Stimulated activated CD4-positive, alpha-beta T cell treated with anti-CD3 and anti-CD28 coated beads, Interleukin-1b, Interleukin-23, amount 100 ng/mL, for 24 hours (primary cell): ENCODE measurements at places on chromosomes 2 and 18.

DNA sequence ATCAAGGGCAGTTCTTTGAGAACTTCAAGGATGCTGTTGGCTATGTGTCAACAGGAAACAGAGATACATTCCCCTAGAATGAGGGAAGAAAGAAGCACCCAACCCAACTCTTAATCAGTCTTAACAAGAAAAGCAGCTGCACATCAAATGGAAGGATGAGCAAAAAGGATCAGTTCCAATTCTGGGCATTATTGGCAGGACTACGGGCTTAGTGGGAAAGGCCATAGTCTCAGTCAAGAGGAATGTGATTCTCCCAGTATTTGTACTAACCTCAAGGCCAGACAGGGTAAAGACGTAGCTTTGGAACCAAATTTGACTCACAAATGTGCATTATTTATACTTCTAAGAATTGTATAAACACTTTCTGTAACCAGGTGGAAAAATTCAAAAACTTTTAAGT is 18.2 kb downstream of the BMP10 start:
- no peak for DNase-seq

DNA sequence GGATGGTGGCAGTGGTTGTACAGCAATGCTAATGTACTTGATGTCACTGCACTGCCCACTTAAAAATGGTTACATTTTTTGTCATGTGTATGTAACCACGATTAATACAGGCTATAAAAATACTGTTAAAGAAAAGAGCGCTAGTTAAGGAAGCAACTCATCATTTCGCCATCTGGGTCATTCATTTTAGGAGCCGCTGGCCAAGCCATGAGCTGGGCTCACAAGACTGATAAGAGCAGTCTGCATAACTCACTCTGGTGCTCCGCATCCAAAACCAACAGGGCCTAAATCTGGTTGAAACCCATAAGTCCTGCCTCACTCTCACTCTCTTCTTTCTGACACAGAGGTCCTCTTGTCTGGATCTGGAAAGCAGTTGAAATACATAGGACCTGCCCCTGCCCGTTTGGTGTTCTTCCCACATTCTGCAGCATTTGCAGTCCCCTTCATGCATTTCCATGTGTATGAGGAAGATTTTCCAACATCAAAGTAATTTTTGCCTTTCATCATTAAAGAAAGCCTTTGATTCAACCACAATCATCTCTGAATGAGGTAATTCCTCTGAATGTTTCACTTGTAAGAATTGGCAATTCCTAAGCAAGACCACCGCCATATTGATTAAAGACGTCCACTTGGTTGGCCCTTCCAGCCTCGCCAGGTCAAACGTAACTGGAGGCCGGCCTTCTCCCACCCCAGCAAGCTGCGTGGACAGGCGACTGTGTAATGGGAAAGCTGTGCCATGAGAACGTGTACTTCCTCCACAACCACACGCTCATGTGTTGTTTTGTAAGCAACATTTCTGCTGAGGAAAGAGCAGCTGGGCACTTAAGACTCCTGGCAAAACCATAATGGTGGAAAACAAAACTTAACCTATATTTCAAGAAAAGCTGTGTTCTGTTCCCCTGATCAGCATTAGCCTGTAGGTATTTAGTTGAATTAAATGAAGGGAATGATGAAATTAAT is 112.2 kb downstream of the VAPA start:
- DNase-seq, result no peak

GRCh38 chr2:232438951-232439757 is 16.8 kb upstream of the ALPI start:
- no peak for DNase-seq

DNA sequence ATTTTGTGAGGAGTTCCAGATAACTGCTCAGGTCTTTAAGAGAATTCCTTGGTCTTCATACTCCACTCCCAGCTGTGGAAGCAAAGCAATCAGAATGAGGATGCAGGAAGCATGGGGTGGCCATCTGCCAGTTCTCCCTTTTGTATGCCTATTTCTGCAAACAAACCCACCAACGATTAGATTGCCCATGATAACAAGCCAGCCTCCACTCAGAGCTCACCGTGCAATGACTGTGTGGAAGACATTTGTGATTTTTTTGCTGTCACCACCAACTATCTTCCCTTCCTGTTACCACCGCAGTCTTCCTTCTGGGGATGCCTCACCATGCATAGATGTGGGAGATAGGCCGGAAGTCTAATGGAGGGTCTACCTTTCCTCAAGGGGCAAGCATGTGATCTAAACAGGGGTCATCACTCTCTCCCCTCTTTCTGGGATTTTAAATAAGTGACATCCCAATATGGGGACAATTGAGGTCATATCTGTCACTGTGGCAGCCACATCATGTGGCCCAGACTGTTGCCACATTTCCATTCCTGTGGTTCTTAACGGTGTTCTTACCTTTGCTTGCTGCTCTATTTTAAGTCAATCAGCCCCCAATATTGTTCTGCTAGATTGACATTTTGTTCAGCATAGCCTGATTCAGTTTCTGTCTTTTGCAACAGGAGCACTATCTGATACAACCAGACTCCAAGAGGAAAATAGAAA is 4.4 kb downstream of the AFF3 start:
- no peak for DNase-seq

GRCh38 chr2:176130147-176130956 is 847 bp downstream of the HOXD8 start:
- no peak for DNase-seq

- DNase-seq, result no peak
These were observed 422.2 kb downstream of the SETBP1 start for GRCh38 chr18:45102863-45103262.

DNA sequence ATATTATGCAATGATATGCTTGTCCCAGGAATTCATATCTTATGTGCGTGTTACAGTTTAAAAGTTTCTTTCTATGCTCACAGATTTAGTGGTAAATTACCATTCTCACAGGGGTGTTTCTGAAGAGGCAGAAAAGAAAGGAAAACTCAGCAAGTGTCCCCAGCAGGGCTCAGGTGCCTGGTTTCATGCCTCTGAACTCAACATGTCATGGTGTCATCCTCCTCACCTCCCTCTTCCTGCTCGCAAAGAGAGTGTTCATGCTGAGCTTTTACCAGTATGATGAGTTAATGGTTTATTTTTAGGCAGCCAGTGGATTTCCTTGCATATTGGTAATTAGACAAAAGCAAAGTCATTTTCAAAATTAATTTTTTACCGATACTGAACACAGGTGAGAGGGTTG is 492.9 kb upstream of the ZEB2 start:
- no peak for DNase-seq

DNA sequence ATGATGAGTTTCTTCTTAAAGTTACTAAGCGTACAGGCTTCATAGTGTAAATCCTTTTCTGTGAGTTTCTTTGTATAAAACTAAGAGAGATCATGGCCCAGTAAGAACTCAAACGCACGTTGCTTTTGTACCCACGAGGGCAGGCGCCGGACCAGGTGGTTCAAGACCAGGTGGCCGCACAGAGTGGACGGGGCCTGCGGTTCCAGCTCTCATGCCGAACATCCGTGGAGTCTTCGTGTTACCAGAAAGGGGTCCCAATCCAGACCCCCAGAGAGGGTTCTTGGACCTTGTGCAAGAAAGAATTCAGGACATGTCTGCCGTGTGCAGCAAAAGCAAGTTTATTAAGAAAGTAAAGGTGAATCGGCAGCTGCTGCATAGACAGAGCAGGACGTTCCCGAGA is 53.0 kb downstream of the KCNG2 start:
- no peak for DNase-seq

DNA sequence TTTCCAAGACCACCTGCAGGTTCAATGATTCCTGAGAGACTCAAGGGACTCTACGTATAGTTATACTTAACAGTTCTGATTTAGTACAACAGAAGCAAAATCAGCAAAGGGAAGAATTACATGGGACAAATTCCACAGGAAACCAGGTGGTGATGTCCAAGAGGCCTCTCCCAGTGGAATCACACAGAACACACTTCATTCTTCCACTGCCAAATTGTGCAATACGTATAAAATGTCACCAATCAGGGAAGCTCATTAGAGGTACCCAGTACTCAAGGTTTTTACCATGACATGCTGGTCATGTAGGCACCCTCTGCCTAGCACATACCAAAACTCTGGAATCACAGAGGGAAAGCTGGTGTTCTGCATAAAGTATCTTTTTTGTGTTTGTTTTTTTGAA is 22.4 kb downstream of the CAPG start:
- no peak for DNase-seq

DNA sequence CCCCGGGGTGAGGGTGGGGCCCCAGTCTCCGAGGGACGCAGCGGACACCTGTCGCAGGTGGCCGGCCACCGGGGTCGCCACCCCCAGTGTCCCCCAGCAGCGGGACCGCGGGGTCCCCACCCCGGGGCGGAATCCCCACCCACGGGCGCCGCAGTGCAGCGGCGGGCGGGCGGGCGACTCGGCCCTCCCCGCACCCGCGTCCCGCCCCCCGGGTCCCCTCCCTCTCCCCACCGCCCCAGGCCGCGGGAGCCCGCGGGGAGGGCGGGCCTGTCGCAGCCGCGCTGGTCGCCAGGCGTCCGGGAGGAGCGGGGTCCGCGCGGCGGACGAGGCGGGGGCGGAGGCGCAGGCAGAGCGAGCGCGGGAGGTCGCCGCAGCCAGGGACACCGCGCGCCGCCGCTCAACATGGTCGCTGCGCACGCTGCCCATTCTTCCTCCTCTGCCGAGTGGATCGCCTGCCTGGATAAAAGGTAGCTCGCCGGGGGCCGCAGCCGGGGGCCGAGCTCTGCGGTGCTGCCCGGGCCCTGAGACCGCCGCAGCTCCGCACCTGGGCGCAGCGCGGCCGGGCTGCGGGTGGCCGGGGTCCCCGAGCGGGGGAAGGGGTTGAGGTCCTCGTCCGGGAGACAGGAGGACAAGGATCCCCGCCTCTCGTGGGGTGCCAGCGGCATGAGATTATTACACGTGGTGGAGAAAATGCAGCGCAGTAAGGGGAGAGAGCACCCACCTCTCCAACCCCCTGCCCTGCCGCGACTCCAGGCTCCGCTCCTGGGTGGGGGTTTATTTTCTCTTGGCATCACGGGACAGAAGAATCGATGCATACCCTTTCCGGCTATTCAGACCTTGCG is at the start of gene RAPGEF4:
TSS of gene RAPGEF4 (plus strand) at position 264 of the 842 bp plus-strand sequence. CDS start at position 403, 139 bp downstream.
- no peak for DNase-seq

DNA sequence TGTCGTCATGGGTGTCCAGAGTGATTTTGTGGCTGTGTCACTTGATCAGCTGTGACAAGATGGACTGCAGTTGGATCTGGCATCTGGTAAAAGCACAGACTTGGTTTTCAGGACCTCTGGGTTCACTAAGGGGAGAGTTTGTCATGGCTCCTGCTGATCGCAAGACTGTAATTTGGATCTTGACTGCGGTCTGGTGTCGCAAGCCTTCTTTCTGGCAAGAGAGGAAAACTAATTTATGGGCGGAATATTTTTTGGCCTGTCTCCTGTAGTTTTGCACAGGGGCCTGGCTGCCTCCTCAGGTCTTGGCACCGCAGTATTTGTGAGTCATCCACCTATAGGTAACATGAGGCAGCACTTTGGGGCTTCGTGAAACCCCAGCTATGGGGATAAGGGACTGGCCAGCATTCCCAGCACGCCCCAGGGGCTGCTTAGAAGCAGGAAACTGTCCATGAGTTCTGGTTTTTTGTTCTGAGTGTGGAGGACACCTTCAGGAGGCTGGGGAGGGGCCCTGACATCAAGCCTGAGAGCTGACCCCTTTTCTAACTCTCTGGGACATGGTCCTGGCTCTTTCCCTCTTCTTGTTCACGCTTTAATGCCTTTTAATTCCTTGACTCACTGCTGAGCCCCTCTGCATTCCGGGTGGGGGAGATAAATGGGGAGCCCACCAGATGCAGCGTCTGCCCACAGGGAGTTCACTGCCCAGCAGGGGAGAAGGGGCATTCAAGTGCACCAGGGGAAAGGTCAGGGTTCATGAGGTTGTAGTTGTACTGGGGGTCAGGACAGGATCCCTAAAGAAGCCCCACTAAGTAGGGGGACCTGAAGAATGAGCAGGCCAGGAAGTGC is 12.2 kb downstream of the SH3BP4 start:
- DNase-seq, result no peak

GRCh38 chr2:22867973-22868372 is 517.0 kb upstream of the KLHL29 start:
- no peak for DNase-seq

DNA sequence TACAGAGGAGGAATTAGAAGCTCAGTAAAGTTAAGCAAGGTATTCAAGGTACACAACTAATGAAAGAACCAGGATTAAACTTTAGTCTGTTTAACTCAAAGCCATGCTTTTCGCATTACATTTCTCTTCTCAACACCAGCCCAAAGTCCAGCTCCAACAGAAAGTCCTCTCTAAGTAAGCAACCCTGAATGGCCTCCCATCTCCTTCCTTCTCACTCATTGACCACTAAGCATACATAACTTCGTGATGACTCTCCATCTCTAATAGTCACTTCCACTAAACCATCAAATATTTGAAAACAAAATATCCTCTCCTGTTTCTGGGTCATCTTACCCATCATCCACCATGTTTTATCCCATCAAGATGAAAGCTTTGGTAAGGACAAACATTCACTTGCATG is 219.8 kb downstream of the RAD51AP2 start:
- DNase-seq, result no peak

DNA sequence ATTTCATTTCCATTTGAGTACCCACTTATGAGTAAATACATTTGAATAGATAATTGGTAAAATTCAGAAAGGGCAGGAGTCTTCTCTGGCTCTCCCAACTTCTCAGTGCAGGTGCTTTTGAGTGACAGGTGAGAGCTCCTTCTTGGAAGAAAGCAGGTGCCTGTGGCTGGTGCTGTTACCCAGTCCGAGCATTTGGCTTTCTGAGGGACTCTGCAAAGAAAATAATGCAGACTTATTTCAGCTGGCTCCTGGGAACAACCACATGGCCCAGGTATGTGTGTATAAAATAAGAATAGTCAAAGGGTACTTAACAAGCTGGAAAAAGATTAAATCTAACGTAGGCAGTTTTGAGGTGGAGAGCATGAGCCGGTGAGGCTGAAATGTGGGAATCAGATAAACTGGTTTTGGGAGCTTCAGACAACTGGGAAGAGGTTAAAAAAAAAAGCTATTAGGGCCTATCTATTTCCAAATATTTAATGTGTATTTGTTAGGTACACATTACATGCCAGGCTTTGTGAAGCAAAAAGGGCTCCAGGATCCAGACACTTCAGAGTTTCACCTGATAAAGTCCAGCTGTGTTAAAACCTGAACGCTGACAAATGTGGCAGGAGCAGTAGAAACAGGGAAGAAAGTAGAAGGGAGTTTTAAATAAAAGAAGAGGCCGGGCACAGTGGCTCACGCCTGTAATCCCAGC is 20.6 kb downstream of the ZNF236 start:
- no peak for DNase-seq

DNA sequence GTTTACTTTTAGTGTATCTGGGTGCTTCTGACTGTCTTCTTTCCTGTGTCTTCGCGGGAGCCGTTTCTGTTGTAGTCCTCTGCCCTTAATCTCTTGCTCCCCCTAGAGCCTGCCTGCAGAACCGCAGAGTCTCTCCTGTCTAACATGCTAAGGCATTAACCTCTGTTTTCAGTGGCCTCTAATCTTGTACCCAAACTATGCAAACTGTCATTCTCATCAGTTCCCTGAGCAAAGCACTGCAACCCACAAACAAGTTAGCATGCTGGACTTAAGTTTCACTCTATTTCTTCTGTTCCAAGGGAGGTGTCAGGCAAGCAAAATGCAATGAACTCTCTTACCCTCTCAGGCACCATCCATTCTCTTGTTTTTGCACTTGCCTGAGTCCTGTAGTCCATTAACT is 138.4 kb downstream of the OTX1 start:
- DNase-seq, result no peak

- DNase-seq, result no peak
These were observed 63.3 kb upstream of the GALNT5 start for GRCh38 chr2:157194097-157194688.
